ENCODE measurements at places on chromosomes 4 and X.

- peak; percentile 69 for DNase-seq
Measured at GRCh38 chrX:26851981-26852380, 611.2 kb downstream of the PPP4R3C start.

- DNase-seq: no peak
Measured at GRCh38 chrX:96591421-96591820, 93.2 kb upstream of the DIAPH2 start.

- peak; percentile 91 for DNase-seq
Measured at GRCh38 chrX:111680988-111681779, at the start of gene ALG13. Gene ALG13, plus strand, starts transcription at chrX:111681170. Its CDS starts 49 bp downstream, at chrX:111681219.

DNA sequence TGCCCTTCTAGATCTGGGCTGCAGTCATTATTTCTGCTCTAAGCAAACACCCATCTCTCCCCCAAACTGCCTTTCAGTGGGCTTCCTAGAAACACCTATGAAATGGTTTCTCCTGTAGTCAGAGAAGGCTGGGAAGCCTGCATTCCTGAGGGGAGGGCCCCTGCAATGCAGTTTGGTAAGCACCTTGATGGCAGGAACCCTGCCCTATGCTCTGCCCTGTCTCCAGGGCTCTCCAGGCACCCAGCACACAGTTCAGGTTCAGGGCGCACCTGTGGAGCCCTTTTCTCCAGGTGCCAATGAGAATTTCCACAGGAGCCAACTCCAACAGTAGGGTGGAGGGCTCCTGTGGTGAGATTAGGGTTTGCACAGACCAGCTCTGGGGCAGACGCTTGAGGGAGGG is 69.1 kb upstream of the FBXW7 start:
- DNase-seq: no peak

GRCh38 chrX:12245650-12246645 is 107.7 kb downstream of the FRMPD4 start:
- no peak for DNase-seq

DNA sequence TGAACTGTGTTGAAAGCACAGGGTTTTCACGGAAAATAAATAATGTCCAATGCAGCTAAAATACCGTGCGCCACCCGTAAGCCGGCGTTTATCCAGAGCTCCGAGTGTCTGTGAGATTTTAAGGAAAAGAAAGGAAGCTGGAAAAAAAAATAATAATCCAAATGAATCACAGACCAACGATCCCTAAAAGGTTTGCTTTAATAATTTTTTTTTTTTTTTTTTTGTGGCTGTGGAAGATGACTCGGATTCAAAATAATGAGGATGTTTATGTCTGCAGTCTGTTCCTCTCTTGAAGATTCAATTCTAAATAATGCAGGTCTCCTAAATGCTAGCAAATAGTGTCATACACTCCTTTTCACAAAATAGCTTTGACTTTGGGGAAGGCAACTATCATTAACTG is 84.6 kb upstream of the PPP2R3B start:
- DNase-seq: no peak

DNA sequence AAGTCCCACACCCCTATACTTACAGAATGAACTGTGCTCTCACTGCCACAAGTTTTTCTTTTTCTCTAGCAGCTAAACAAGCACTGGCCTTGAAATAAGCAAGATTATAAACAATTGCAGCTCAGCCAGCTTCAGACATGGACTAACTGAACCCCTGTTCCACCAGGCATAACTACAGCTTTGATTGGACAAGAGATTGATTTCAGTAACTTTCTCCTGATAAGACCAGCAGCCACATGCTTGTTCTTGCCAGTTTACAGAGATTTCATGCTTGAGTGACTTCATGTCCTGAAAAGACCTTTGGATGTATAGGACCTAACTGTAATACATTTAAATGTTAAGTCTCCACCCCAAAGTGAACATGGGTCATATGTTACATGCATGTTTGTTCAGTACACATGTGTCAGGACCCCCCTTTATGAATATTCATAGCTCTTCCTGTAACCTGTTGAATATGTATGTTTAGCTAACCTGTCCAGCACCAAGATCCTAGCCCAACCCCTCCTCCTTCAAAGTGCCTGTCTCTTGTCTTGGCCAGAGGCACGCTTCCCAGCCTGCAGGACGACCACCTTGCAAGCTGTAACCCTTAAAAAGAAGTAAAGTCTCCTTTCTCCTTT is 27.9 kb downstream of the ZNF275 start:
- DNase-seq: no peak
